ENCODE measurements at places on chromosomes 16 and 17. TPM values are rescaled to one million over a fixed set of nuclear protein-coding genes. Genes with fewer than 3 reads are reported as not detected.

The IGF2BP1 gene
- 1.3 TPM for total RNA-seq

The RPL19 gene
- total RNA-seq, result 3,102 TPM

The KRT32 gene
- not detected for total RNA-seq

The ALOX12B gene
- 4.1 TPM for total RNA-seq

The CES4A gene
- total RNA-seq, result 4.6 TPM

The RCVRN gene
- not detected for total RNA-seq

The DOK4 gene
- 4.8 TPM for total RNA-seq

The ADGRG3 gene
- total RNA-seq, result not detected

DNA sequence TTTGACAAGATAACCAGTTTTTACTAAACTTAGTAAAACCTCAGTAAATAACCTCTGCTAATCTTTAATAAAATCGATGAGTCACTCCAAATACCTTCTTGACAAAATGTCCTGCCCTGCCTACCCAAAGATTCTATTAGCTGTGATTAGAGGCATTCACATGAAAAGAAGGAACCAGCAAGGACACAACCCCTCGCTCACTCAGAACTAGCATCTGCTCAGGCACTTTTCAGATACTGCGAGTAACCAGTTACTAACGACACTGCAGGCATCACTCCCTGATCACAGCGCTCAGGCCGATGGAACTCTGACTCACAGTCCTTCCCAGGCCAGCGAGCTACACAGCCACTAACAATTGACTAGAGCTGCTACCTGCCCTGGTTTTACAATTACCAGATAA is 24.3 kb downstream of the PELP1 start:
- no peak for DNase-seq

DNA sequence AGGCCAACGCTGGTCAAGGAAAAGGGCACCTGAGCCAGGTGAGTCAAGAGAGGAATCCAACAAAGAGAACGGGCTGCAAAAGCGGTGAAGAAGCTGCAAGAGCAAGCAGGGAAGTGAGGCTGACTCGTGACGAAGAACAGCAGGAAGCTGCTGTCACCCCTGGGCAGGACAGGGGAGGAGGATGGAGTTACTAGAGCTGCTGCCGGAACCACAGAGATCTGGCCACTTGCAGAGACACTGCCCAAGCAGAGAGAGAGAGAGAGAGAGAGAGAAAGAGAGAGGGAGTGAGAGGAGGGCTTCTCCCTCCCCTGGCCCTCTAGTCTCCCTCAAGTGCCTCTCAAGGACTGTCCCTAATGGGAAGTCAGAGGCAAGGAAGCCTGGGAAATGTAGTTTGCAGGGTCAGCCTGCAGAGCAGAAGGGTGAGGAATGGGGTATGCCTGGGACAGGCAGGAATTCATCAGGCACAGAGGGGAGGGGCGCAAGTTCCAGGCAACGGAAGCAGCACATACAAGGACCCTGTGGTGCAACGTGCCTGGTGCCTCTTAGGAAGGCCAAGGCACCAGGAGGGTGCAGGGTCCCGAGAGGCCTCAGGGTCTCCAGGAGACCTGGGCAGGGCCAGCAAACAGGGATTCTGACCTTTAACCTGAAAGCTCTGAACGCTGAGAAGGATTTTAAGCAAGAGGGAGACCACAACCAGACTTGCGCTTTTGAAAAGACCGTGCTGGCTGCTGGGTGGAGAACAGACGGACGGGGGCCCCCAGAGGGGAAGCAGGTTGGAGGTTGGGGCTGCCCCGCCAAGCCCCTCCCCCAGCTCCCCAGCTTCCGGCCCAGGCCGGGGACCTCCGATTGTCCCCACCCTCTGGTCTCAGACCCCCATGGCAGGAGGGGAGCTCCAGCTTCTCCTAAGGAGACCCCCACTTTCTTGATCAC is 45.8 kb upstream of the CIBAR2 start:
- peak; percentile 30 for DNase-seq

DNA sequence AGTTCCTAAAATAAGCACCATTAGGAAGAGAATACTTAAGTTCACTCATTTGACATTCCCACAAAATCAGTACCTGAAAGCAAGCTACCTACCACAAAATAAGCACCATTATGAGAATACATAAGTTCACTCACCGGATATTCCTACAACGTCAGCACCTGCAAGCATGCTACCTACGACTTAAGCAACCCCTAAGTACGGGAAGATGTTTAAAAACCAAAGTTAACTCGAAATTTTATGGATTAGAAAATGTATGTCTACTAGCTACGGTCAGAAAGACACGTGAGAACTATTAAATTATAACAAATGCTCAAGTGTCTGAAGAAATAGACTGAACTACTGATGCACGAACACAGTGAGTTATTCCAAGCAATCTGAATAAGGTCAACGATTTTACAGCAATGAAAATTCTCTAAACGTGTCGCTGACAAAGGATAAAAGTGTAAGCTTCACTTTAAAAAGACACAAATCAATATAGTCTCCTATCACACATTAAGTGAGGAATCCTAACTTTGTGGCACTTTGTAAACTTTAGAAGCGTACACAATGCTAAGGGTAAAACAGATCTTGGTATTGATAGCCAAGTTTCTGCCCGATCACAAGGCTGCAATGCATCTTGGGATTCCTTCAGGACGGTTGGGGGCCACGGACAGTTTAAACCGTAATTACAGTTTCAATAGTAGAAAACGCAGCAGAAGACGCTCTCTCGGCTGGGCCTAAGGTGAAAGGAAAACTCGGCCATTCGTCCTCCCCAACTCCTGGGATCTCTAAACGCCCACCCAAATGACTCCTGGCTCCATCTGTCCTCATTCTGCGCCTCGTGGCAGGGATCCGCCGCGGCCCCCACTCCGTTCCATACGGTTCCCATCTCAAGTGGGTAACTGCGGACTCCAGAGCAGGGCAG is 1.3 kb downstream of the GSPT1 start:
- peak; percentile 24 for DNase-seq

DNA sequence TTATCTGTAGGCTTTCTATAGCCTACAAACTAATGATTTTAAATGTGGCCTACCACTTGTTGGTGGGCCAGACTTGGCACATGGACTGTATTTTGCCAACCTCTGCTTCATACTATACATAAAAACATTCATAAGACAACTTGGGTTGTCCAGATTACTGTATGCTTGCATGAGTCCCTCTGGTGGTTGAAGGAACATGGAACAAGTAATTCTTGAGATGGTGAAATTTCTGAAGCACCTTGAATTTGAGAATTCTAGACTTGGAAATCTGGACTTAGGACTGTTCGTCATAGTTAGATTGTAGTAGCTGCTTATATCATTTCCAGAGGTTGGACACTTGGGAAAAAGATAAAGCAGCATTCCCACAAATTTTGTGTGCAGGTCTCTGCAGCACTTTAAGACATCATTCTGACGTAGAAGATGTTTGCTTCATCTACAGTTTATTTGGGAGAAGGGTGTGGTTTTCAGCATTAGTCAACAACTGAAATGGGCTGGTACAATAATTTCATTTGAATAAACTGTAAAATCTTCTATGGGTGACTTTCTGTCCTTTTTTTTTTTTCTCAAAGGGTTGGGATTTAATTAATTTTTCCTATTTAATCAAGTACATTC is 31.2 kb downstream of the NFATC3 start:
- no peak for DNase-seq

DNA sequence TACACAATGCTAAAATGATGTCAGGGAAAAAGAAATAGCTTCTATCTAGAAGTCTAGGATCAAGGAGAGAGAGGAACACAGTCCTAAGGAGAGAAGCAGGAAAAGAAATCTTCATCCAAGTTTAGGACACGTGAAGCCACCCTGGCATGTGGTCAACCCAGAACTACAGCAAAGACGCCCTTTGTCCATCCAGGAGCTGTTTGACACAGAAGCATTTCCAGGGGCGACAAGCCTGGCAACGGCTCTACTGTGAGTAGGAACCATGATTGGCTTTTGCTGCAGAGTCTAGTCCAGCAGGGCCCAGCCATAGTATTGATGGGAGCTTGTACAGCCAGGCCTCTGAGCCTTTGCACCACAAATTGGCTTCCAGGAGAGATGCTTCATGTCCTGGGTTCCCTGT is 185.4 kb upstream of the RPL38 start:
- no peak for DNase-seq

DNA sequence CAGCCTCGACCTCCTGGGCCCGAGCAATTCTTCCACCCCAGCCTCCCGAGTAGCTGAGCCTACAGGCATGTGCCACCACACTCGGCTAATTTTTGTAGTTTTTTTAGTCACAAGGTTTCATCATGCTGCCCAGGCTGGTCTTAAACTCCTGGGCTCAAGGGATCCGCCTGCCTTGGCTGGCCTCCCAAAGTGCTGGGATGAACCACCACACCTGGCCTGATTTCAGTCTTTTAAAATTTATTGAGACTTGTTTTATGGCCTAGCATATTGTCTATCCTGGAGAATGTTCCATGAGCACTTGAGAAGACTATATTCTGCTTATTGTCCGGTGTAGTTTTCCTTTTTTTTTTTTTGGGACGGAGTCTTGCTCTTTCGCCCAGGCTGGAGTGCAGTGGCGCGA is 18.5 kb downstream of the DNAI2 start:
- no peak for DNase-seq

GRCh38 chr16:47523342-47524006 is 62.3 kb downstream of the PHKB start:
- no peak for DNase-seq

GRCh38 chr17:56676810-56677209 is 83.3 kb downstream of the NOG start:
- no peak for DNase-seq

DNA sequence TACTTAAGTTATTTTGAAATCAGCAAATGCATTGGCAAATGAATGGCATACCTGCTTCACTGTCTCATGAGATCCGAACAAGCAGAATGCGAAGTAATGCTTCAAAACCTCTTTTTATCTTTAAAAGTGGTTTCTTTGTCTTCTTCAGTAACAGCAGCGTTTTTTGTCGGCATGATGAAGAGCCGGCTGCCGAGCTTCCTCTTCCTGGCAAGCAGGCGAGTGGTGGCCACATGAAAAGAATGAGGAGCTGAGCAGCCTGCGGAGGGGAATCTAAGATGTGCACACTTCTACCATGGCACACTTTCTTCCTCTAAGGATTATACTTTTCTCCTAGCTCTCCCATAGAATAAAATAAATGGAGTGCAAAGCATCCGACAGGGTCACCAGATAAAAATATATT is 42.4 kb upstream of the AKTIP start:
- peak; percentile 14 for DNase-seq

GRCh38 chr17:49585422-49586027 is 9.9 kb downstream of the NXPH3 start:
- no peak for DNase-seq

- no peak for DNase-seq
These were observed 616.2 kb downstream of the MAF start for GRCh38 chr16:78984324-78984723.

DNA sequence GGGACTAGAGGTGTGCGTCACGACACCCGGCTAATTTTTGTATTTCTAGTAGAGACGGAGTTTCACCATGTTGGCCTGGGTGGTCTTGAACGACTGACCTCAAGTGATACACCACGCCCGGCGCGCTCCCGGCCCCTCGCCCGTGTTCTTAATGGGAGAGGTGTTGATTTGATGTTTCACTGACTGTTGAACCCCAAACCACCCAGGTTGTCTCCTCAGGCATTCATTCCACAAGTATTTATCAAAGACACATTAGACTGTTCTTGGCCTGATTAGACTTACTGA is 1.4 kb downstream of the CENPN start:
- no peak for DNase-seq

- peak; percentile 34 for DNase-seq
These were observed at the start of gene ARHGAP44 for GRCh38 chr17:12789481-12790248. Gene ARHGAP44 (plus strand): TSS chr17:12789498. CDS start chr17:12789839, 341 bp downstream.

GRCh38 chr17:10019941-10020451 is 114.9 kb upstream of the RCVRN start:
- DNase-seq, result no peak

Data from activated naive CD8-positive, alpha-beta T cell treated with anti-CD3 and anti-CD28 coated beads for 36 hours (primary cell).